ENCODE measurements at places on chromosomes 5 and 9.

DNA sequence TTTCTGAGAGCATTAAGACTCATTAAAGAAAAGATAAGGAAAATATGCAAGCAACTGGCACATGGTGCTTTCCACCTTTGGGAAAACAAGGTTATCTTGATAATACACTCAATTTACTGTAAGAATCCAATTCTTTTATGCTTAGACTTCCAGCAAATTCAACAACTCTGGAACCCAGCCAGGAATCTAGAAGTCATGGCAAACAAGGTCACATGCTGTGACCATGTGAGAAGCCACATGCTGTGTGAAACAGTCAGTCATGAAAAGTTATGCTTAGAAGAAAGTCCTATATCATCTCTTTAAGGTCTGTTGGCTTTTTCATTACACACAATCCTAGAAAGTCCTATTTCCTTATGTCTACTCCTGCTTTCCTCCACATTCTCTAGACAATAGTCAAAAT, 581.8 kb upstream of the C9orf72 start:
- DNase-seq, result no peak

DNA sequence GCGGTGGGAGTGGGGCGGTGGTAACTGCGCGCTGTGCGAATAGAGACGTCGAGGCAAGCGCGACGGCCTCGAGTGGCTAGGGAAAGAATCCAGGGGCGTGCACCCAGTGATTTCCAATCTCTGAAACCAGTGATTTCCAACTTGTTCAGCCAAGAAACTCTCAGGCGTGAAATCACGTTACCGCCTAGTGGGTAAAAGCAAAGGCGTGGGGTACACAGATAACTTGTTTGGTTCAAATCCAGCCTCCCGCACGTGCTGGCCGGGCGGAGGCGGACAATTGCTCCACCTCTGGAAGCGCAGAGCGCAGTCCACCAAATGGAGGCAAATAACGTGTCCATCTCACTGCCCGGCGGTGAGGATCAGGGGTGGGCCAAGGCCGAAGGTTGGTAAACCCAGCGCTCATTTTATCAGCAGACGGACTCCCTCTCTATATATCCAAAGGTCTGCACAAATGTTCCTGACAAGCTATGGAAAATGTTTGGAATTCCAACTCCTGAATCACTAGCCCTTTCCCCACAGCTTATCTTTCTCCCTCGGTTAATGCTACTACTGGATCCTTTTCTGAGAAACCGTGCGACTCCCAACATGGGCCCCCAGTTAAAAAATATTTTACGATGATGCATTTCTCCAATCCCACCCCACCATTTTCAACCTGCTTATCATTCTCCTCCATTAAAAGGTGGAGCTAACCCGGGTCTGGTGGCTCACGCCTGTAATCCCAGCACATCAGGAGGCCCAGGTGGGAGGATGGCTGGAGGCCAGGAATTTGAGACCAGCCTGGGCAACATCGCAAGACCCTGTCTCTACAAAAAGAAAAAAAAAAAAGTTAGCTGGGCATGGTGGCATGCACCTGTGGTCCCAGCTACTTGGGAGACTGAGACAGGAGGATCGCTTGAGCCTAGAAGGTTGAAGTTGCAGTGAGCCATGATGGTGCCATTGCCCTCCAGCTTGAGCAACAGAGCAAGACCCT, 950 bp upstream of the FNBP1 start:
- DNase-seq, result no peak

DNA sequence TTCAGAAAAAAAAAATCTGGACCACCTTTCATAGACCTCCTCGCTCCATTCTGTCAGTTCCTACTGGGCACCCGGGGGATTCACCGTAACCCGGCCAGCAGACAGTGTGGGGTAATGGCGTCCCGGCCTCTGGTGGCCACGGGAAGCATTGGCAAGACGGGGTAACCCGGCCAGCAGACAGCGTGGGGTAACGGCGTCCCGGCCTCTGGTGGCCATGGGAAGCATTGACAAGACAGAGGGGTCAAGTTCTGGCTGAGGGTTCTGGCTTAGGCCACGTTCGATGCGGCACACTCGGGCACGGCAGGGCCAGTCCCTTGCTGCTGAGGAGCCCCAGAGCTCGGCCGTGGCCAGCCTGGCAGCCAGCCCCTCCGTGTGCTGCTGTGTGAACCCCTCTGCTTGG, 116.2 kb upstream of the RAPGEF1 start:
- DNase-seq, result no peak

- no peak for DNase-seq
Measured at GRCh38 chr5:174338185-174339010, 292.9 kb downstream of the NSG2 start.

Data from nucleus accumbens (tissue), 56 donors.